ENCODE measurements at places on chromosomes 7 and 10. TPM values are rescaled to one million over a fixed set of nuclear protein-coding genes. Genes with fewer than 3 reads are reported as not detected.
A peak's percentile ranks its signal among the peaks of the same experiment; 100 is the strongest.

DNA sequence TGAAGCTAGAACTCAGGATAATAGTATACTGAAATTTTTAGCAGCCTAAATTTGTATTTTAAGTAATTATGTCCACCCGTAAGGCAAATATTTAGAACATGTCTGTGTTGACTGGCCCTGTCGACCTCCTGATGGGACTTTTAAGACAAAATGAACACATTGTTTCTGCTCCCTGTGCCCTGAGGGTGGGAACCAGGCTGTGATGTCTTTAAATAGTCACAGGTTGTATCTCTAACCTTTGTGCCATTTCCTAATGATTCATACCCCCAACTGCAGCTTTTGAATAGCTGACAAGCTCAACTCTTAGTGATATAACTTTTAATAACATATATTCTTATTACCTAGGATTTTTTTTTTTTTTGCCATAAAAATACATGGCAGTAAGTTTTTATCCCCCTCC, 494.9 kb upstream of the AKR1E2 start:
- DNase-seq: no peak

NKX2-3 gene
- total RNA-seq: not detected

- DNase-seq: no peak
Observed at GRCh38 chr7:92788559-92789183, 47.7 kb downstream of the CDK6 start.

DNA sequence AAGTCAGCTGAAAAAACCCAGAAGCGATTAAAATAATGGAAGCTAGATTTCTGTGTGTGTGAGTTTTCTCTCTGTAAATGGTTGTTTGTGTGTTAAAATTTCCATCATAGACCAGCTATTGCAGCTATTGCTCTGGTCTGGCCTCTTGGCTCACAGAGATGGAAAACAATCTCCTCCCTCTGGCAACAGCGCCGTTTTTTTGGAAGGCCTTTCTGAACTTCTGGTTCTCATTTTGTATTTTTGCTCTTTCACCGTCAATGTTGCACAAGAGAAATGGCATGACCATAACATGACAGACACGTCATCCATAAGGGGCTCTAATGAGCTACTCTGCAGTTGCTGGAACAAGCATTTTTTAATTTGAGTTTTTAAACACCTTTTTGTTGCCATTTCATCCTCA, 91.0 kb downstream of the CUBN start:
- DNase-seq: no peak

CPA5 gene
- not detected for total RNA-seq

DNA sequence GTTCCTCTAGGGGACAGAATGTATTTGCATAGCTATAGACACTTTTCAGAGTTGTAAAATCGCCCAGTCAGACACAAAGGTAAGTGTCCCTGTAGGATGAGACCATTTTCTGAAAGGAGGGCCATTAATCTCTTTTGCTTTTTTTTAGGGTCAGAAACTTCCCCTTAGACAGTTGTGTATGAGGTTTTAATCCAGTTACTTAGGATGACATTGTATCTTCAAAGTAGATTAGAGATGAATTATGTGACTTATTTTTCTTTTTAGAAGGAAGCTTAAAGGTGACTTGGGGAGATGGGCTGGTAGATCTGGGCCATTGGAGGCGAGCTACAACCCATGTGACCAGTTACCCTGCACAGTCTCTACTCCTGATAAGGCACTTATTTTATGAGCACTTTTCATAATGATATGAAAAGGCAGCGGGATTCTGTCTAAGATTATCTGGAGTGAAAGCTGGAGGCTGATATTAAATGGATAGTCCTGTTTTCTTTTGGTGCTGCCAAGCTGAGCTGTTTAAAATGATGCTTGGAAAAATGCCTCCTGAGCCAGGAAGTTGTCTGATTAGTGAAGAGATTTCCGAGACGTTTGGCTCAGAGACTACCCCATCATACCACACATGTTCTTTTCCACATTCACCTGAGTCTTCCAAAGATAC, 264.3 kb downstream of the AUTS2 start:
- no peak for DNase-seq

DNA sequence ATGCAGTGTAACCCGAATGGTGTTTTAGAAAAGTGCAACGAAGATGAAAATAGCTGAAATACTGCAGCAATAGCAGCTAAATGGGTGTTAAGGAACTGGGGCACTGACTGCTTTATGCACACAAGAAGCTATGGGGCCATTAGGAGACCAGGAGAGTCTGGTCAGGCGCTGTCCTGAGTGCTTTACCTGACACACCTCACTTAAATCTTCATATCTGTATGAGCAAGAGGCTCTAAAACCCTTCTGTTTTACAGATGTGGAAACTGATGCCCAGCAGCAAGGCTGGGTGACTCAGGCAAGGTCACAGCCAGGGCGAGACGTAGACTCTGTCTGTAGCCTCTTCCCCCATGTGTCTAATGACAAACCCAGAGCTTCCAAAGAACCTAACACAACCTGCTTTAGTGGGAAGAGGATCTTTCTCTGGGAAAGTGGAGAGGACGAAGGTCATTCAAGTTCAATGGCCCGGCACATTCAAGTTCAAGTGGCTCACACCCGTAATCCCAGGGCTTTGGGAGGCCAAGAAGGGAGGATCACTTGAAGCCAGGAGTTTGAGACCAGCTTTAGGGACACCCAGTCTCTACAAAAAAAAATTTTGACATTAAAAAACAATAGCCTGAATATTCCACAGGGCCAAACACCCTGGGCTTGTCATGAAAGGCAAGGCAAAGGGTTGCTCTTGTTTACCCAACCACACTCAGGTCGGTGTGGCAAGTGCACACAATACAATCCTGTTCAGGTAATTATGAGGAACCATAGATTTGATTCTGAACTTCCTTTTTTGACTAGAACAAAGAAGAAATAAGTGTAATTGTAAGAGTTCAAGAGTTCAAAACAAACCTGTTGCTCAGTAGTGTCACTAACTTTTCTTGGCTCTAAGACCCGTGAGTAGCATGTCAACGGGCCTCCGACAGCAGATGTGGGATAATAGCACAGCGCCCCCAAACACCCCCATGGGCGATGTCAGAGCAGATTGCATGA, 53.7 kb upstream of the KLF6 start:
- DNase-seq: no peak

GRCh38 chr7:140635816-140636215, 4.8 kb downstream of the DENND2A start:
- no peak for DNase-seq

HECW1 gene
- total RNA-seq: 19.1 TPM

GRCh38 chr10:110144507-110144906, 62.9 kb upstream of the MXI1 start:
- peak; percentile 44 for DNase-seq

DNA sequence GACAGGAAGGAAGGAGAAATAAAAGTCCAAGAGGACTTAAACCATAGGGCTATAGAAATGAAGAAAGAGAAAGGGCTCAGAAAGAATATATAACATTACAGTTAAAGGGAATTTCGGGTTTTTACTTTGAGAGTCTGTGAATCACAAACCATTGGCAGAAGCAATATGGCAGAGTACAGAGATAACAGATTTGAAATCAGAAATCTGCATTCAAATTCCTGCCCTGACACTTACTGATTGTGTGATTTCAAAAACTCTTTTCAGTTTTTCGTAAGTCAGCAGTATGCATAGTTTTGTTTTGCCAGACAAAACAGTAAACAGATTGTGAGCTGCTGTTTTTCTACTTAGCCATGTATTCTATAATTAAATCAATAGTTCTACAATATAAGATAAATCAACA, 8.2 kb downstream of the JMJD1C start:
- no peak for DNase-seq

- no peak for DNase-seq
Observed at GRCh38 chr10:28922861-28923260, 245.5 kb downstream of the BAMBI start.

FAM237B gene
- total RNA-seq: not detected

DNA sequence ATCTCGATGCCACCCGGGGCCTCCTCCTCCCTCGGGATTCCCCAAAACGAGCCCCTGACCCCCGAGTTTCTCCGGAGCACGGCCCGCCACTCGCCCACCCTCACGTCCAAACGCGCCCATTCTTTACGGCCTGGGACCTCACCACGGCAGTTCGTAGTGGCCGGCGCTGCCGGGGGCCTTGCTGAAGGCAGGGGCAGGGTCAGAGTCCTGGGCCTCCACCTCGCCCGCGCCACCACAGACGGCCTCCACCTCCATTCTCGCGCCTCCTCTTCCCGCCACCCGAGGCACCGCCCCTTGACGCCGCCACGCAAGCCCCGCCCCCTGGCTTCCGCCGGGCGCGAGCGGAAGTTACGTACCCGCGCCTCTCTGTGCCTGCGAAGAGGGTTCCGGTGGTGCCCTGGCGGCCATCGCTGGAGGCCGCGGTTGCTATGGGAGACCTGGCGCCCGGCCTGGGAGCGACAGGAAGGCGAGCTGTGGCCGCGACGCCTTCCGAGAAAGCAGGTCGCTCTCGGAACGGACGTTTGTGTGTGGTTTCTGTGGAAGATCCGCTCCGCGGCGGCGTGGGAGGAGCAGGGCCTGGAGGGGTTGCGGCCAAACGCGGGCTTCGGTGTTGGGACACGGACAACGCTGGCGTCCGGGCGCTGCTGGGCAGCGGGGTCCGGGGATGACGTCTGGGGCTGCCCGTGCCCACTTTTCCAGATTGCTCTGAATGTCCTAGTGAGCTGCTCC, at the start of gene RFC2:
Gene RFC2, minus strand, starts transcription at position 271 of the 729 bp plus-strand sequence. Its CDS starts 16 bp downstream, at position 255.
- DNase-seq: peak; percentile 97

DNA sequence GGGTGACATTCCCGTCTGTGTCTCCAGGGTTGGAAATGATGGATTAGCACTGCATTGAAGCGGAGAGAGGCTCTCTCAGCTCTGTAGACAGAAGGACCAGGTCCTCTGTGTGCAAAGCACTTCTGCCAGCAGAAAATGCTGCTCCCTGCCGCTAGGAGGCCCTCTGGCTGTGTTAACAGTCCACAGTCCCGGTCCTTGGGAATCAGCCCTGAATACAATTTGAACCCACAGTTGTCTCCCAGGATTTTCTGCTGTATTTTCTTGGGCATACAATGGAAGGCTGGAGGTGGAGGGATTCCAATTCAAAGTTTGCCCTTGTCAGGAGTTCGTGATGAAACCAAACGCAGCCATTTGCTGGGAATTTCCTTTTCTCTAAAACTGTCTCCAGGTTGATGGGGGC, 205.2 kb downstream of the GLRX3 start:
- no peak for DNase-seq

DNA sequence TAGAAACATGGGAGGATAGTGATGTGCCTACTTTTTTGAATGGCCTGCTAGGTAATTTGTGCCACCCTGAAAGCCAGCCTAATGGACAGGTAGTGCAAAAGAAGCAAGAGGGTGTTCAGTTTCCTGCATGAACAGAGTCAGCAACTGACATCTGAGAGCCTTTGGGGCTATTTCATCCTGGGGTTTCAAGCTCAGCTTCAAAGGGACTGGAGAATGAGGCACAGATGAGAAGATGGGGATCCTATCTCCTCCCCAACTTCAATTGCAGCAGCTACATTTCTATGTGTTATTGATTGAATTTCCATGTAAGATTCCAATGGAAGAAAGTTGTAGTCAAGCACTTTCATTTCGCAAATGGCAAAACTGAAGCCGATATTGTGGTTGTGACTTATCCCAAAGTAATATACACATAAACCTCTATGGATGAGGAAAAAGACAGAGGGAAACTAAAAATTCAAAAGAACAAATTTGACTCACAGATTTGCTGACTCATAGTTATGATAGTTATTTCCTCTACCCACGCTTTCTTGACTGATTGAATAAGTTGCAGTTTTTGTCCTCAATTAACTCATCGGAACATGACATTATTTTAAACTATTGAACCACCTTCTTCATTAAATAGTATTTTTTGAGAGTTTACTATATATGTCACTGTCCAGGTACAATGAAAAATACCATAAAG, 42.6 kb upstream of the NRP1 start:
- DNase-seq: no peak

NEUROG3 gene
- total RNA-seq: not detected

Measured in SJSA1 (cell line).